ENCODE measurements at places on chromosomes 1 and 21.

- no peak for DNase-seq
Measured at GRCh38 chr1:241944300-241944699, 13.3 kb upstream of the BECN2 start.

GRCh38 chr1:27940297-27940696 lies 5.5 kb downstream of the SMPDL3B start:
- DNase-seq, result peak; percentile 54

DNA sequence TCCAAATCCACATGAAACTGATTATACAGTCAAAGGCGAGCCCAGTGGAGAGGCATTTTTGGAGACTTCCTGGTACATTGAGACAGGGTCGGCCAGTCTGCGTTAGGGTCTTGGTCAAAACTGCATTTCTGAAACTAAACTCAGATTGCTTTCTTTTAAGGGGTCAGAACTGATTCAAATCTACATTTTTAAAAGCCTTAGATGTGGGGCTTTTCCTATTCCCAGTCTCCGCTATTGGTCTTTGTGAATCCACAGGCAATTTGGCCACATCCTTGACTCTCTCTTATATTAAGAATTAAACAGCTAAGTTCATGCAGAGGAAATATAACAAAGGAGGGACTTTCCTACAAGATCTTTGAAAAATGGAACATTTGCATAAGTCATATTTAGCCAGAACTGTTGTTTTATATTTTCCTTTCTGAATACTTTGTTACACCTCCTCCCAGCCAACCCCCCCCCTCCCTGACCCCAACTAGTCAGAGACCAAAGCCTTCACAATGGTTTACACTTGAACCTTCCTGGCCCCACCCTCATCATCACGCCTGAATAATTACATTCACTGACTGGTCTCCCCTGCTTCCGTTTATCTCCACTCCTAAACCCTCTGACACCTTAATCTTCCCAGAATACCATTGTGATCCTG lies 30.9 kb downstream of the SELL start:
- DNase-seq, result no peak

DNA sequence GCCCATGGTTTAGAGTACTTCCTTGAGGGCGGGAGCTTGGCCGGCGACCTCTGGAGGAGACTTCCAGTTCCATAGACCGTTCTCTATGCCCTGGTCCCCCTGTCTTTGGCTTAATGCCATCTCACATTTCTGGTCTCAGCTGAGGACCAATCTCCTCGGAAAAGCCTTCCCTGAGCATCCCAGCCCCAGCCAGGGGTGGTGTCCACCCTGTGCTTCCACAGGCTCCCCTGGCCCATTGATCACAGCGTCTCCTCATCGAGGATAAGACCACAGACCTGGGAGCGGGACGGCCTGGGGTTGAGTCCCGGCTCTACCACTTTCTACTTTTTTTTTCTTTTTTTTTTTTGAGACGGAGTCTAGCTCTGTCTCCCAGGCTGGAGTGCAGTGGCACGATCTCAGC lies 14.5 kb downstream of the WNT4 start:
- no peak for DNase-seq

DNA sequence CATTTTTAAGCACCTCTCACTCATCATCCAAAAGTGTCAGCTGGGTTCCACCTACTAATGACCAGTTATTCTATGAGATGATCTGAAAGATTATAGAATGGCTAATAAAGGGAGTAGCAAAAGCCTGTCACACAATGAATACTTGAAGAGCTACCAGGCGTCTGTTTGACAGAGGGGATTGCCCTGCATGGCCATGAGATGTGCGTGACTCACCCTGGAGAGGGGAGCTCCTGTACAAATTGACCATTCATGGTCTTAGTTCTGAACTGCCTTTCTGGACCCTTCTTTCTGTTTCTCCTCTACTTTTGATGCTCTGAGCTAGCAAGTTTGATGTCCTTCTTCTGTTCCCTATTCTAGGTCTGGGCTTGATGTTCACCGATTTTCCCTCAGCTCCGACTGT lies 85.2 kb upstream of the ABCD3 start:
- DNase-seq, result peak; percentile 66

- peak; percentile 55 for DNase-seq
Measured at GRCh38 chr1:111605576-111605975, 14.0 kb upstream of the RAP1A start.
